H9 (cell line): ENCODE measurements at places on chromosomes 3 and 15. TPM values are rescaled to one million over a fixed set of nuclear protein-coding genes. Genes with fewer than 3 reads are reported as not detected.

- no peak for DNase-seq
Observed at GRCh38 chr3:167289435-167289834, 90.7 kb downstream of the ZBBX start.

GRCh38 chr15:73867956-73868355, 5.4 kb upstream of the TBC1D21 start:
- DNase-seq, result peak; percentile 15

DNA sequence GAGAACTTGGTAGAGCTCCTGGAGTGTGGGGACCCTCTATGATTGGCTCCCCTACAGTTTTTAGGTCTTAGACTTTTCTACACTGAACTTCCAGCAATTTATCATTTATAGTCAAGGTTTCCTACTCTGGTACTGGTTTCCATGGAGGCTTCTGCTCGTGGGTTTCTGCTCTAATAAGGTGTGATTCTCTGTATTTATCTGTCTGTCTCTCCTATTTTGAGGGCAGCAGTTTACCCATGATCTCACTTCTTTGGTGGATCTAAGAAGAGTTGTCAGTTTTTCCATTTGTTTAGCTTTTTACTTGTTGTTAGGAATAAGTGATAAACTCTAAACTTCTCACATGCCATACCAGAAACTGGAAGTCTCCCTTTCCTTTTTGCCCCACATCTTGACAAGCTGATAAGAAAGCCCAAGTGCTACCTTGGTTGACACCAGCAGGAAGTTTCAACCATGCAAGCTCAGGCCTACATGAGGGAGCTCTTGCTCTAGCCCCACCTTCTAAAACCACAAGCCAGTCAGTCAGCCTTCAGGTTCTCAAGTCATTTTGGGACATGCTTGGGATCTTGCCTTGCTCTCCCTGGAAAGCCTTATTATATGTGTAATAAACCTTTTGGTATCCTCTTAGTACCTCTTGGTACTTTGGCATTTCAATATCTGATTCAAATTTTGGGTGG, 10.0 kb downstream of the TIMMDC1 start:
- no peak for DNase-seq

- no peak for DNase-seq
Observed at GRCh38 chr3:167318306-167318705, 61.8 kb downstream of the ZBBX start.

GRCh38 chr3:66312039-66312438, 91.2 kb downstream of the SLC25A26 start:
- DNase-seq, result no peak

SLC41A3 gene
- 35.5 and 37.3 TPM in 2 replicates for total RNA-seq

KLHL40 gene
- not detected in 2 replicates for total RNA-seq

ALS2CL gene
- 4.9 and 5.0 TPM in 2 replicates for total RNA-seq

- no peak for DNase-seq
Observed at GRCh38 chr3:8399686-8400085, 101.9 kb upstream of the LMCD1 start.

DNA sequence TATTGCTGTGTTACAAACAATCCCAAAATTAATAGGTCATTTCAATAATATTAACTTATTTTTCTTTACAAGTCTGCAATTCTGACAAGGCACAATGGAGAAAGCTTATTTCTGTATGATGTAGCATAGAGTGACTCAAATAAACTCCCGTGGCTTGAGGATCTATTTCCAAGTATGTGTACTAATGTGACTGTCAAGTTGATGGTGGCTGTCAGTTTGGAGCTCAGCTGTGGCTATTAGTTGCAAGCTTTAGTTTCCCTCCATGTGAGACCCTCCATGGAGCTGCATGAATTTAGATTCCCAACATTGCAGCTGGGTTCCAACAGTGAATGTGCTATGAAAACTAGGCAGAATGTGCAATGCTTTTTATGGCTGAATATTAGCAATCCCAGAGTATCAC, 515.5 kb upstream of the GBE1 start:
- no peak for DNase-seq

DNA sequence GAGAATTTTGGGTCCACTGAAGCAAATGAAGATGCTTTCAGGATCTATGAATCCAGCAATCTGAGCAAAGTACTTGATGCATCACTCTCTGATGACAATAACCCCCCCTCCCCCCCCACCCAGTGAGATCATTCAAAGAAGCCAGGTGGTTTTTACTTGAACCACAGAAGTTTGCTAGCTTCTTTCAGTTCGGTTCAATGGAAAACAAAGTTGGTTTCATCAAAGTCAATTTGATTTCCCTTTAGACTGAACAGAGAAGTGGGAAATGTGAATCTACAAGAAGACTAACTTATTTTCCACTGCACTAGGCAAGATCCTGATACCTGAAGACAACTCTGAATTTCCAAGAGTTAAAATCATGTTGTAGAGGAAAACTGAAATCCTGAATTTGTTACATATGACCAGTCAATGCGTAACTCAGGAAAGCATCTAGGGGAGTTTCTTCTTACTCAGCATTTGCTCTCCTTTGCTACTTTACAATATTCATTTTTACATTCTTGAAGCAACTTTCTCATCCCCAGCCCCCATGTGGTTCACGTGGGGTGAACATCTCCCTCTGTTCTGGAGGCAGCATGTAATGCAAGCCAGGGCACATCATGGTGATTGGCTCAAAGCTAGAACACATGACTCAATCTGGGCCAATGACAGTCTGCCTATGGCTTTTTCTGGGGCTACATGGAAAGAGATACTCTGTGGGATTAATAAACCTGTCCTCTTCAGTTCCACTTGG, 572.6 kb downstream of the FOXP1 start:
- DNase-seq, result no peak

DNA sequence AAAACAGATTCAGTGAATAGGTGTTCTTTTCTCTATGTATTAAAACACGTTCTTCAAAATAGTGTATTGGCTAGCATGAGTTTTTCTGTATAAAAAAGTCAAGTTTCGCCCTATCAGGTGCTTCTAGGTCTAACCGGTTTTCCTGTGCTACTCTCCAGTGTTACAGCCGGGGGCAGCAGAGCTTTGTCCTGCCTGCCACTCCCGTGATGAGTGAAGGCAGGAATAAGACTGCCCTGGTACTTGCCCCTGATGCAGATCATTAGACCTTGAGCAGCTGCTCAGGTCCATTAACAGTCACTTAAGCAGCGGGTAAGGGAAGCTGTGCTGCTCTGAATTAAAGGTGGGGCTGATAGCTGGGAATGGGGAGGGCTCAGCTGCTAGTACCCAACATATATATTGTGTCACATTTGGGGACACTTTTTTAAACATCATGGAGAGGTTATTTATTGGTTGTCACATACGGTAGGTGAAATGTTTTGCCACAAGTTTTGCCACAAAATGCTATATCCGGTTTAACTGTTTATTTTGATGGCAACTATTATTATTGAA, 1.3 kb upstream of the UNC13C start:
- peak; percentile 72 for DNase-seq

LRRIQ4 gene
- total RNA-seq, result 0.26 TPM in 1 of 2 replicates, not detected in the other

DNA sequence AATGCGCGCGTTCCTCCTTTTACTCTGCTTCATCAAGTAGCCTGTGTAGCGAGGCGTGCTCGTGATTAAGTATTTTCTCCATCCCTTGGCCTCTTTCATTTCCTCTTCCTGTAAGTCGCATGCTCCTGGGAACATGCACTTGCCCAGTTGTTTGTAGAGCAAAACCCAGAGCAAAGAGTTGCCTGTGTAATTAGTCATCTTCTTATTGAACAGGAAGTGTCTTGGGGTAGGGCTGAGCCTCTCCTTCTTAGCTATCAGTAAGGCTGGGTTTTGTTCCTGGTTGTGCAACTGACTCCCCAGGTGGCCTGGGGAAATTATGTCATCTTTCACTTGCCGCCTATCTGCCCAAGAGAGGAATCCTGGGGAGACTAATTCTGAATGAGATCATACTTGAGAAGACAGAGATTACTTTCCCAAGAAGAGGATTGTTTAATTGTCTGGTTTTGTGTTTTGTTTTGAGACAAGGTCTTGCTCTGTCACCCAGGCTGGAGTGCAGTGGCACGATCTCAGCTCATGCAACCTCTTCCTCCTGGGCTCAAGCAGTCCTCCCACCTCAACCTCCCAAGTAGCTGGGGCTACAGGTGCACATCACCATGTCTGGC, 14.9 kb downstream of the LIPH start:
- DNase-seq, result no peak

- DNase-seq, result no peak
Observed at GRCh38 chr3:127903611-127904375, 11.2 kb upstream of the KBTBD12 start.

DNA sequence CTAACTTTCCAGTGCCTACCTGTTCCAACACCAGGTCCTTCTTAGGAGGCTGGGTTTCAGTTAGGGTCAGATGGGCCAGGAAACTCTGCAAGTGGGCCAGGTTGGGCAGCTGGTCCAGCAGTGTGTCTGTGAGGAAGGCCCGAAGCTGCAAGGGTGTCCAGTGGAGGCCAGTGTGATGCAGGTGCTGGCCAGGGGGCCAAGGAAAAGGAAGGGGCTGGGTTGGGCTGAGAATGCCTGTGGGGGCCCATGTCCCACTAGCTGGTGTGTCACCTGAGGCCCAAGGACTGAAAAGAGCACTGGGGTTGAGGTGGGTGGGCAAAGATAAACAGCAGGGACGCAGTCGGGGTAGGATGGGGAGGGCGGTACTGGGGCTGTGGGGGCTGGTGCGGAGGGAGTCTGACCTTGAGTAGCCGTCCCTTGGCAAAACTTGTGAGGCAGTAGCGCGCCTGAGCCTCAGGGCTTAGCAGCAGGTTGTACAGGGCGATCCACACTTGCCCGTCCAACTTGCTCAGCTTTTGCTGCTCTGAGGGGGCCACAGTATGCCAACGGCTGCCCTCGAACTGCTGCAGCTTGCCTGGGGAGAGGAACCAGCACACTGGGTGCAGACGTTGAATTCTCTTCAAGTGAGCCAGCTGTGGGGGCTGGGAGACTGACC, 1.5 kb upstream of the RASSF1 start:
- no peak for DNase-seq

DNA sequence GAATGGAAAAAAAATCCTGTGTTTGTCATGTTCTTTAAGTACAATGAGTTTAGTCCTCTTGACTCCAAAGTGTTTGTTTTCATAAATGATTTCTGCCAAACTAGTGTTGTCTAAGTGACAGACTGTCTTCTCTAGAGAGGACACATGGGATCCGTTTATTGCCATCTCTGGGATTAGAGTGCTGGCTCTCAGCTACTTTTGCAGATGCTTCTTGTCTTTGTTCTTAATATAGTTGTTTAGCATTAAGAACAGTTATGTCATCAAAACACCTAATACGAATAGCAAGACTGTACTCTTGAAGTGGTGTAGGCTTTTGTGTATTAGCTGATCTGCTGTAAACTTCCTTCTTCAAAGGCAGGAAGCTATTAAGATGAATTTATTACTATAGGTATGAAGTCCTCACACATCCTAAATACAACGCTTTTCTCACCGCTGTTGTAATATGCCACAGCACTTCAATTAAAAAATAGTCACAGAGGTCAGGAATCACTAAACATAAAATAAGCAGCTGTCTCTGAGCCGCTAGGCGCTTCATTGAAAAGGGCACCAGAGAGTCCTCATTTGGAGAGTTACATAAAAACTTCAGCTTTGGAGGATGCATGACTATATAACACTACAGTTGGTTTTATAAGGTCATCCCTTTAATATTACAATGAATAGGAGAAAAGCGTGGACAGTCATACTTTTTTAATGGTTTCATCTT, 128.3 kb upstream of the ZNF385D start:
- DNase-seq, result no peak

DNA sequence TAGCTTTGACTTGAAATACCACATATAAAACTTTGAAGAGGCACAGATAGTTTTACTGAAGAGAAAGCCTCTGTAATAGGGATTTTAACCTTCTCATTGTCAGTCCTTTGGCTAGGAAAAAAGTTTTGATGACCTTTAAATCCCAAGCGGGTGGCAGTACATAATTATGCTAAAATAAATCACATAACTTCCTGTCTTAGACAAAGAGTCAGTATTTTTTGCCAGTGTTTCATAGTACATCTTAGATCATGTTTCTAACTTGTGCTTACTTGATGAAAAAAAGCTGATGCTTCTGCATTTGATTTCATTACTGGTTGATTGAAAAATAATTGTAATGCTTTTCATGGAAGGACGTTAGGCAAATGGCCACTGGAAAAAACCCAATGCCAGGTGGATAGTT, 5.8 kb downstream of the ST3GAL6 start:
- DNase-seq, result no peak

- no peak for DNase-seq
Observed at GRCh38 chr3:11482021-11482420, 161.7 kb downstream of the VGLL4 start.

DNA sequence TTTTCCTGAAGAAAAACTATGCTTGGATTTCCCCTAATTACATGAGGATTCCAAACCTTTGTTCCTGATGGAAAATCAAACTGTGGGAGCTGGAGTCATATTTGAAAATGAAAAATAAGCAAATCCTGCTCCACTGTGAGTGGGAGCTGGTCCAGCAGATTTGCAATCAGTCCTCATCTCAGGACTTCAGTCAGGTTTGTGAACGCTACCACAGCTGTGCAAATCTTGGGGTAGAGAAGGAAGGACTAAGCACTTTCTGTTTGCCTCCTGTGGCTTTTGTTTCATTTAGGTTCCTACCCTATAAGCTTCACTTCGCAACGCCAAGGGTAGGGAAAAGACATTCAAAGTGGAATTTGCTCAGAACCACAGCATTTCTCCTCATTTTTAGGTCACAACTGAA, 238.2 kb downstream of the TUSC7 start:
- no peak for DNase-seq

NANOGP8 gene
- total RNA-seq, result 88.4 and 91.5 TPM in 2 replicates

DNA sequence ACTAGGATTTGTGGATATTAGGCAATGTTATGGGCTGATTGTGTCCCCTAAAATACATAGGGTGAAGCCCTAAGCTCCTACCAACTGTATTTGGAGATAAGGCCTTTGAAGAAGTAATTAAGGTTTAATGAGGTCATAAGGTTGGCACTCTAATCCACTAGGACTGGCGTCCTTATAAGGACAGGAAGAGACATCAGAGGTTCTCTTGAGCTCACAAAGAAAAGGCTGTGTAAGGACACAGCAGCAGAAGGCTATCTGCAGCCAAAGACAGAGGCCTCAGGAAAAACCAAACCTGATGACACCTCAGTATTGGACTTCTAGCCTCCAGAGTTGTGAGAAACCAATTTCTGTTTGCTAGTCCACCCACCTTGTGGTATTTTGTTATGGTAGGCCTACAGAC, 416.7 kb downstream of the ZBTB20 start:
- no peak for DNase-seq

IQCF5 gene
- not detected in 2 replicates for total RNA-seq

MAGEL2 gene
- 9.2 and 9.7 TPM in 2 replicates for total RNA-seq

DNA sequence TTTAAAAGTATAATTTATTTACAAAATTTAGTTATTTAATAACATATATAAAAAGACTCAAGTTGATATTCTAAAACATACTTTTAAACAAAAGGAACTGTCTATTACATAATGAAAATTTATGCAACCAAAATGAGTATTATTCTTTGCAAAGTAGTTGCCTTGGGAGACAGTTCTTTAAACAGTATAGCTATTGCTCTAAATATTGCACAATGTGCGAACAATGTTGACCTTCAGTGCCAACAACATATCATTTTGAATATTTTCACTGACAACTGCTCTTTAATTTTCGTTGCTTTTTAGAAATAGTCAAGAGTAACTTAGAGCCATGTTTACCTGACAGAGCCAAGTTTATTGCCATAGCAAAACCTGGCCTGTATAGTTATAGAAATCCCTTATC, 124.9 kb downstream of the ZBTB20 start:
- DNase-seq, result no peak

- no peak for DNase-seq
Observed at GRCh38 chr15:68425428-68426060, 6.4 kb downstream of the ITGA11 start.

- no peak for DNase-seq
Observed at GRCh38 chr3:195348426-195349115, 77.6 kb upstream of the XXYLT1 start.

GRCh38 chr3:32706348-32707025, 21.5 kb downstream of the CNOT10 start:
- DNase-seq, result no peak

PRRT3 gene
- 18.8 and 19.5 TPM in 2 replicates for total RNA-seq

GRCh38 chr3:17800232-17800631, 57.8 kb upstream of the TBC1D5 start:
- no peak for DNase-seq
